ENCODE measurements at places on chromosomes 3 and 15.

DNA sequence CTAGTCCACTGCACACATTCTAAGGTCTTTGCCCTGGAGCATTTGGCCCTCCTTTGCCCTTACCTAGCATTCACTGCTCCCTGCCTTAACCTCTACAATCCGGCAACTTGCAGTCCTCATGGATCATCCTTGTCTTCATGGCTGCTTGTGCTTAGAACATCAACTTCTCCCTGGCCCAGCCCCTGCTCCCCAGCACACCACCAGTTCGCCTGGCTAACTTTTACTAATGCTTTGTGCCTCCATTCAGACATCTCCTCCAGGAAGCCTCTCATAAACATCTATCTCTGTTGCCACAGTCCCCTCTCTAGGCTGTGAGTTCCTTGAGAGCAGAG lies 57.1 kb downstream of the AAGAB start:
- no peak for DNase-seq

DNA sequence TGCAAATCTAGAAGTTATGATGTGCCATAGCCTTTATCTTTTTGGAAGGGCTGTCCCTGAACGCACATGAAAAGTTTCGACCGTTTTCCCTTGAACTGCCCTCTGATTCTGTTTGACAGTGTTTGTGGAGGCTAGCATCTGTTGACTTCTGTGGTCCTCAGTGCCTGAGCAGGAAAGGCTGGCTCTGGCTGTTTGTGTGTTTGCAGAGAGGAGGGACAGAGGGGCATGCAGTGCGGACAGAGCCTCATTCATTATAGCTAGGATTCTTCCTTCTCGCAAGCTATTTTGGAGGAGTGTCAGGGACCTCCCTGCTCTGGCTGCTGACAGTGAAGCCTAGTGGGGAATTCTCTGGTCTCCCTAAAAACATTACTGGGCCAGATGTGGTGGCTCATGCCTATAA lies 64.5 kb downstream of the CDAN1 start:
- DNase-seq, result no peak

GRCh38 chr3:191290311-191291025 lies 38.7 kb upstream of the CCDC50 start:
- DNase-seq, result no peak

GRCh38 chr3:87848003-87848402 lies 210.8 kb downstream of the CGGBP1 start:
- DNase-seq, result no peak

GRCh38 chr3:158140396-158140795 lies 30.5 kb downstream of the RSRC1 start:
- no peak for DNase-seq

DNA sequence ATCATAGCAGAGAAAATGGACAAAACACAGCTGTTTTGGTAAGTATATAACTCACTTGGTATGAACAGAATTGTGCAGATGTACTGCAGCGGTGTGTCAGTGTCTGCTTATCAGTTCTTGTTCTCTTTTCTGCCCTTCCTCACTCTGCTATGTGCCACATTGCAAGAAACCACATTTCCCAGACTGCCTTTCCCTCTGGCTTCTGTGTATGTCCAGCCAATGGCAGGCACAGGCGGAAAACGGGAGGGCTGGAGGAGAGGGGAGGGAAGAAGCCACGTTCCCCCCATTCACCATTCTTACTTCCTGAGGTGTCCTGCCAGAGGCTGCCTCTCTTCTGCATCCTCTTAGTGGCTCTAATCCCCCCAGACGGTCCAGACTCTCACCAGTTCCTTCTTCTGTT lies 15.4 kb downstream of the HHLA2 start:
- DNase-seq, result no peak

DNA sequence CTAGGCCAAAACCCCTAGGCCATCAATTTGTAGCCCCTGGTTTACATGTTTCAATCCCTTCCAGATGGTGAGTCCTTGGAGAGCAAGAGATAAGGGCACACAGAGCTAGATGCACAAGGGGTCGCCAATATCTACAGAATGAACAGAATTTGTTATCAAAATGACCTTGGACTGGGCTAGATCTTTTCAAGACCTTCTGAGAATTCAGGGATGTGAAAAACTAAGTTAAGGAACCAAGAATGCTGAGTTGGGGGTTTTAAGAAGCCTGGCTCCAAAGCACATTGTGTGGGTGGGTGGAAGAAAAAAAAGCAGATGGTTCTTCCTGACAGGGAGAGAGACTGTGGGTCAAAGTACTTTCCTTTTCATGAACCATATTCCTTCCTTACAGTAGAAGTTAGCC lies 10.2 kb downstream of the CDCP1 start:
- no peak for DNase-seq

GRCh38 chr3:168981396-168981795 lies 682.1 kb downstream of the MECOM start:
- no peak for DNase-seq

GRCh38 chr15:87761736-87762509 lies 494.6 kb downstream of the NTRK3 start:
- DNase-seq, result no peak

GRCh38 chr3:102024270-102024904 lies 175.1 kb downstream of the NFKBIZ start:
- DNase-seq, result no peak

- DNase-seq, result no peak
Observed at GRCh38 chr15:78213956-78214355, 20.4 kb downstream of the ACSBG1 start.

DNA sequence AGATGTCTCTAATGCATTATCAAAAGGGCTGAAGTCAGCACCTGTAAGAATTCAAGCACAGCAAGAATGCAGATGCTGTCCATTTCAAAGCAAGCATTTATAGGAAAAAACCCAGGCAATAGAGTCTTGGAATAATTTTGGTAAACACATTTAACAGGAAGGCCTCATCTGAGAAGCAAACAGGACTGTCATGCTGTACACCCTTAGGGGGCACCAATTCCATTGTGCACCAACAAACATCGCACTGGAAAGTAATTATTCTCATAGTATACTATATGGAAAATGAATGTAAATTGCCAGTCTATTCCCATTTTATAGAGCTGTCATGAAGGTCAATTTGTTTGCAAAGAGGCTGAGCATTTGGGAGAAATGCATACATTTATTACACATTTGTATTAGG lies 247.3 kb upstream of the SUCLG2 start:
- DNase-seq, result no peak

- no peak for DNase-seq
Observed at GRCh38 chr3:32280262-32280910, 41.9 kb downstream of the CMTM8 start.

DNA sequence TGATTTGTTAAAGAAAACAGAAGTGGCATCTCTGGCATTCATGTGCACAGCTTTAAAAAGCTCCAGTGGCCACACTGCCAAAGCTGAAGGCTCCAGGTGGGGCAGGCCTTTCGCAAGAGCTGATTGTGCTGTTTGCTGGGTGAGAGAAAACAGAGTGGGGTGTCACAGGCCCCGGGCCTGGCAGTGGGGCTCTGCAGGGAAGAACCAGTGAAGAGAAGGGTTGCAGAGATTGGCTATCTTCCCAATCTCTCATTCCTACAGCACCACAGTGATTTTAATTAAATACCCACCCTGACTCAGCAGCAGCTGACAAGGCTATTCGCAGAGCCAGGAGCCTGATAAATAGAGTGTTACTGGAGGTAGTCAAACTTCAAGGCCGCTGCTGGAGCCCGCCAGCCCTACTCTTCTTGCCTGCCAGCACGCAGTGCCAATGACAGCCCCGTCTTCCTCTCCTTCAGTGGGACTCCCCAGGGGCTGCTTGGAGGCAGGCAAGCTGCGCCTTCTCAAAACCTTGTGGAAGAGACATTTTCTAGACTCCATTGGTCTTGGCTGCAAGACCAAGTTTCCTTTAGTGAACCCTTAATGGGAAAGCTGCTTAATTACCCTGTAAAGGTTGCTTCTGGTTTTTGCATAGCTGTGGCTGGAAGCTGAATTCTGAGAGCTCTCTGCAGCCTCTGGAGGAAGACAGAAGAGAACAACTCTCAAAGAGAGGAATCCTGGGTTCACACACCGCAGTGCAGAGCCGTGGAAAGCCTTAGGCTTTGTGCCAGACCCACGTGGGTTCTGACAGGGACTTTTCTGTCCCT lies 225.8 kb upstream of the SLCO3A1 start:
- DNase-seq, result no peak

Measured in activated T-cell treated with anti-CD3 and anti-CD28 coated beads for 1 hour (primary cell).